ENCODE measurements at places on chromosomes 1 and 21.

DNA sequence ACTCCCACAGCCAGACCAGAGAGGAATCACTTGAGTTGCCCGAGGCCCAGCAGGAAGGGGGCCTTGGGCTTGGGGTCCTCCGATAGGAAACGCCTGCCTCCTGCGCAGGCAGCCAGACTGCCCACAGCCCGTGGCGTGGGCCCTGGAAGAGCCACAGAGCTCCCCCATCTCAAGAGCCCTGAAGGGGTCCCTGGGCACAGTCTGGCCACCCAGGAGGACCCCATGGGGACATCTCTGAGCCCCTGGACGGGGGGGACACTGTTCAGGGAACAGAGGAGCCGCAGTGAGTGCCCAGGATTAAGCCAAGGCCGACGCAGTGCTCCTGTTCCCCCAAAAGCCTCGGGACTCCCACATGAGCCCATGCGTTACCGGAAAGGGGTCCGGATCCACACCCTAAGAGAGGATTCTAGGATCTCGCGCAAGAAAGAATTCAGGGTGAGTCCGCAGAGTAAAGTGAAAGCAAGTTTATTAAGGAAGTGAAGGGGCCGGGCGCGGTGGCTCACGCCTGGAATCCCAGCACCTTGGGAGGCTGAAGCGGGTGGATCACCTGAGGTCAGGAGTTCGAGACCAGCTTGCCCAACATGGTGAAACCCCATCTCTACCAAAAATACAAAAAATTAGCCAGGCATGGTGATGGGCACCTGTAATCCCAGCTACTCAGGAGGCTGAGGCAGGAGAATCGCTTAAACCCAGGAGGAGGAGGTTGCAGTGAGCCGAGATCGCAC is 38.1 kb upstream of the LBR start:
- DNase-seq, result no peak

DNA sequence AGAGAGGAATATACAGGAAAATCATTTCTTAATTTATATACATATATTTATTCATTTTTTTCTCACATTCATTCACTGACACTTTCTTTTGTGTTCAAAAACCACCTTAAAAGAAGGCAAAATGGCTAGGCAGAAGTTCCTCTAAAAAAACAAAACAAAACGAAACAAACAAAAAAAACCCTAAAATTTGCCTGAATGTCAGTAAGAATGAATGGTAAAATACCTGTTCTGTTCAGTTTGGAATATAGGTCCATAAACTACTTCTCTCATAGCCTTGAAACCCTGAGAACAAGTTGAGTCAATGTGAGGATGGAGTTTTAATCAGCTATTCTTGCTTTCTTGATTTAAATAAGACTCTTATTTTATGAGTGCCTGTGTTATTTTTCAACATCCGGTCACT is 14.7 kb upstream of the ALG6 start:
- DNase-seq, result no peak

DNA sequence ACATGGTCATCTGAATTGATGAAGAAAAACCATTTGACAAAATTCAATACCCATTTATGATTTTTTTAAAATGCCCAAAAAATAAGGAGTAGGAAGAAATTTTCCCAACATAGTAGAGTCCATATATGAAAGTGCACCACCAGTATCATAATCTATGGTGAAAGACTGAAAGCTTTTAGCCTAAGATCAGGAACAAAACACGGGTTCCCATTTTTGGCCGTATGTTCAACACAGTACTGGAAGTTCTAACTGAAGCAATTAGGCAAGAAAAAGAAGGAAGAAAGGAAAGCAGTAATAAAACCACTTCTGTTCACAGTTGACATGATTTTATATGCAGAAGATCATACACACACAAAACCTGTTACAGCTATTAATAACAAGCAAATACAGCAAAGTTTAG is 227.8 kb upstream of the RAB4A start:
- no peak for DNase-seq

DNA sequence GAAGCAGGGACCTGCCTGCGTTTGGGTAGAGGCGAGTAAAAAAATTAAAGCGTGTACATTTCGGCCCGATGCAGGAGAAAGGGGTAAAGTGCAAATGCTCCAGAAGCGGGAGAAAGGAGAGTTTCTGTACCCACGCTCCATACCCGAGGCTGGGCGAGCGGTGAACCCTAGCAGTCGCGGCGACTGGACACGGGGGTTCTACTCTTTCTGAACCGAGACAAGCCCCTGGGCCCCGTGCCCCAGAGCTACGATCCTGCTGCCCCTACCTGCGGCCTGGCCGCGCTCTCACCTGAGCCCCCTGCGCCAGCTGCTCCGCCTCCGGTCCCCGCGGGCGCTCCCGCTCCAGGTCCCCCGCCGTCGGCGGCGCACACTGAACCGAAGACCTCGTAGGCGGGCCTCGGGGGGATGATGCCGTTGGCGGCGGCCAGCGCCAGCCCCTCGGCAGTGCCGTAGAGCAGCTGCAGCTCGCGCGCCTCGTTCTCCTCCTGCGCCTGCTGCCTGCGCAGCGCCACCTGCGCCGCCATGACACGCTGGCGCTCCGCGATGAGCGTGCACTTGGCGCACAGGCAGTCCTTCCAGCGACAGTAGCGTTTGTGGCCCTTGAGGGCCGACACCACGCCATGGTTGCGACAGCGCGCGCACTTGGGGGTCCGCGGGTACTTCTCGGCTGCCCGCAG is 2.4 kb downstream of the DMRTA2 start:
- DNase-seq, result no peak

DNA sequence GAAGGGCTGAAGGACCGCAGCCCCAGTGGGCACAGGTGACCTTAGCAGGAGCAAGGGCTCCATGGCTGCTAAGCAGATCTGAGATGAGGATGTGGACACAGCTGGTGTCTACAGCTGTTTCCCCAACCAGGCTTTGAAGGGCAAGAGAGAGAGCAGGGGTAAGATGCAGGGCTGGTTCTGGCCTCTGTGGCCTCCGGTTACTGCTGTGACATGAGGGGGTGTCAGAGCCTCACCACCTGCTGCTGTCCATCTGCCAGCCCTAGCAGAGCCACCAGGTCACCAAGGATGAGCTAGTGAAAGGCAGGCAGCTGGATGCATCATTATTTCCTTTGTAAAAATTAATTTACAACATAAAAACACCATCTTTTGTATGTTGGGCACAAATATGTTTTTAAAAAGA is 33.4 kb downstream of the OBSCN start:
- DNase-seq, result no peak

GRCh38 chr1:169460191-169460833 is 25.4 kb downstream of the SLC19A2 start:
- DNase-seq, result no peak

DNA sequence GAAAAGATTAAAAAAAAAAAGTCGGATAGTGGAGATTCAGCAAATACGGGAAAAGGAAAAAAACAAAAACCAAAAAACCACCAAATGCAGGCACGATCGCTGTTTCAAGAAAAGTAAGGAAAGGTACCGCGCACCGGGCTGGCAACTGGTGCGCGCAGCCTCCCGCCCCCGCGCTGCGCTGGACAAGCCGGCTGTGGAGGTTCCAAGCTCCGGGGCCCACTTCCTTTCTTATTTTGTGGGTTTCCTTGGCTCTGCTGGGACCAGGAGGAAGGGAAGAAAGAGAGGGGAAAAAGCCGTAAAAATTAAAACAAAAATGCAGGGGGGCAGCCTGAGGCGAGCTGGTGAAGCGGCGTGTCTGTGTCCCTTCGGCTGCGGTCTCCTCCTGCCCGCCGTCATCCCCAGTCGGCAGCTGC is 233 bp downstream of the ADAMTS5 start:
- DNase-seq, result peak; percentile 7

DNA sequence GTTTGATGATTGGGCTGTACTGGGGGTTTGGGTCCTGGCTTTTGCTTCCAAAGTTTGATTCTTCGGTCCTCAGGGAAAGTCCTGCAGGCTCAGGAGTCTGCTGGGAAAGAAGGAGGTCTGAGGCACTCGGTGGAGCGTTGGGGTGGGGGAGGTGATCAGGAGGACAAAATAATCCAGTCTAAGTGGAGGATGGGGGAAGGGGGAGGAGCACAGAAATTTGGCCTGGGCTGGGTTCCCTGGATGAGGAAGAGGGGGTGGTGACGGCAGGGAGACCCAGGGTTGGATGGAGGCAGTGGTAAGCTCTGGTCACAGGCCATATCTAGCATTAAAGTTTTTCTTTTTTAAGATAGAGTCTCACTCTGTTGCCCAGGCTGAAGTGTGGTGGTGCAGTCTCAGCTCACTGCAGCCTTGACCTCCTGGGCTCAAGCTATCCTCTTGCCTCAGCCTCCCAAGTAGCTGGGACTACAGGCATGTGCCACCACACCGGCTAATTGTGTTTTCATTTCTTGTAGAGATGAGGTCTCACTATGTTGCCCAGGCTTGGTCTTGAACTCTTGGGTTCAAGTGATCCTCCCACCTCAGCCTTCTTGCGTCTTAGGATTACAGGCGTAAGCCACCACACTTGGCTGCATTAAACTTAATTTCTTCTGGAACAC is 6.8 kb downstream of the SH2D2A start:
- DNase-seq, result no peak

Measured in GM10248 (cell line).